ENCODE measurements at places on chromosomes 11 and 22.
A peak's percentile ranks its signal among the peaks of the same experiment; 100 is the strongest.

DNA sequence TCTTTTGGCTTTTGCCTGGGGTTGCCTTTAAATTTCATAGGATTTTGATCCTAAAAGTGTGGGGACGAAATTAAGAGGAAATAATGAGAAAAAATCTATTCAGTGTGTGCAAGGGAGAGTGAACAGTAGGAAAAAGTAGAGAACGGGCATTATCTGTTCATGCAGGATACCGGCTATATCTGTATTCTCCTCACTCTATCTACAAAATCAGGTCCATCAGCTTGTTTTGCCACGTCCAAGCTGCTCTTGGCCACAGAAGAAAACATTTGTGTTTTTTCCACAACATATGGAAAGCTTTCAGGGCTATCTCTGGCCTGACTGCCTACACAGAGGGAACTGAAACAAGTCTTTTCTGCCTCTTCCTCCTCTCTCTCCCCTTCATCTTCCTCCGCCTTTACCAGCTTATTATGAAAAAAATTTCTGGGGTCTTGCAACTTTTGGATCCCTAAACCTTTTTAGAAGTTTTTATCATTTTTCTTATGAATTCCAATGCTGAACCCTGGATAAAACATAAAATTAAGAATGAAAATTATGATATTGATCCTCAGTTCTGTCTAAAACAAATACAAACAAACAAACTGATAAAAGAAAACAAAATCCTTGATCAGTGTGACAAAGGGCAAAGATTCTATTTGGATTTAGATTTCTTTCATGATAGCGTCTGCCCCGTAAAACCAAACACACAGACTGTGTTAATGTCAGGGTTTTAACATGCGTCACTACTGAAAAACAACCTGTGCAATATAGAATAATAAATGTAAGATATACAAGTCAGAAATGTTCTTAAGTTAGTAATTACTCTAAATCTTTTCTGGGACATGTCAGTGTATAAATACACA, 219.7 kb downstream of the CNTN5 start:
- DNase-seq, result no peak

DNA sequence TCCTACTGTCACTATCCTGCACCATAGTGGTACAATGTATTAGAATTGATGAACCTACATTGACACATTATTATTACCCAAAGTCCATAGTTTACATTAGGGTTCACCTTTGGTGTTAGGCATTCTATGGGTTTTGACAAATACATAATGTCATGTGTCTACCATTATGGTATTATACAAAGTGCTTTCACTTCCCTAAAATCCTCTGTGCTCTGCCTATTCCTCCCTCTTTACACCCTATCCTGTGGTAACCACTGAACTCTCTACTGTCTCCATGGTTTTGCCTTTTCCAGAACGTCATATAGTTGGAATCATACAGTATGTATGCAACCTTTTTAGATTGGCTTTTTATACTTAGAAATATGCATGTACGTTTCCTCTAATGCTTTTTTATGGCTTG, 51.5 kb downstream of the CCDC15 start:
- no peak for DNase-seq

GRCh38 chr11:59195586-59195985, 17.1 kb downstream of the MPEG1 start:
- no peak for DNase-seq

GRCh38 chr11:22768281-22768680, 61.3 kb downstream of the SVIP start:
- no peak for DNase-seq

DNA sequence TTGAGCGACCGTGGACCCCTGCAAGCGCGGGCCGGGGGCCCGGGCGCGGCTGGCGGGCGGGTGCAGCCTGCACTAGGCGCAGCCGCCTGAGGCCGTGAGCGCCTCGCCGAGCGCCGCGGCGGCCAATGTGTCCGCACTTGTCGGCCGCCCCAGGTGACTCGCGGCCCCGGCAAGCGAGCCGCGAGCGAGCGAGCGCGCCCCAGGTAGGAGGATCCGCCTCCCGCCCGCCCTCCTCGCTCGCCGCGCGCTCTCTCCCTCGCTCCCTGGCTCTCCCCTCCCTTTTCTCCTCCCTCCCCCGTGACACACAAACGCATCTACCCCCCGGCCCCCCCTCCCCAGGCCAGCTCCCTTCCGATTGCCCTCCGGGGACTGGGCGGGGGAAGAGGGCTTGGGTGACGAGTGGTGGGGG, at the start of gene WNT7B:
TSS of gene WNT7B (minus strand) at position 160 of the 409 bp plus-strand sequence. CDS start 408 bp downstream, outside the sequence.
- DNase-seq, result no peak

DNA sequence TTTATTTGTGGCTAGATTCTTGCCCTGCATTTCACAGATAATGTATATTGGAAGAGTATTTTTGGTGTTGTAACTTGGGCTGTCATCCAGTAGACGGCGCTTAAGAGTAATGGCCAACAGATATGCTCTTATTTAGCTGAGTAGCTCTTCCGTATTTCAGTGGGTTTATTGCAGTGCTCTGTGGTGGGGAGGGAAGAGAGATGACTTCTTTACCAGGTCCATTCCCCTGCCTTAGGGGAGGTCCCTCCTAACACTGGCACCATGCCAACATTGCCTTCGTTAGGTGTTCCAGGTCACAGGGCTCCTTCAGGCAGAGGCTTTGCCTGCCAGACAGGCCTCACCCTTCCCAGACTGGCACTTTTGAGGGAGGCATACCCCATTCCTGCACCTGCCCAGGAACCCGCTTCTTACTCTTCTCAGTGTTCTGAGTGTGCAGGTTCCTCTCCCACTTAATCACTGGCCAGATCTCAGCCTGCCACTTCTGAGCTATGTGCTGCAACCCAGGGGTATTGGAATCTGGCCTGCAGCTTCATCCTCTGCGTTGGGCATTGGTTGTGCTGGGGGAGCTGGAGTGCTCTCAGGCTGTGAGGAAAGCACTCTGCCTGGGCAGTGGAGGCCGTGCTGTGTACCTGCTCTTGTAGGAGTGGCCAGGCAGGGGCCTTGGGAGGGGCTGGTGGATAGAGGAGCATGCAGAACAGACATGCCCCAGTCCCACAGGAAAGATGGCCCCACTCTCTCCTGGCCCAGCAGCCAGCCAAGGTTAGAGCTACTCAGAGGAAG, 29.4 kb upstream of the SLN start:
- peak; percentile 13 for DNase-seq

DNA sequence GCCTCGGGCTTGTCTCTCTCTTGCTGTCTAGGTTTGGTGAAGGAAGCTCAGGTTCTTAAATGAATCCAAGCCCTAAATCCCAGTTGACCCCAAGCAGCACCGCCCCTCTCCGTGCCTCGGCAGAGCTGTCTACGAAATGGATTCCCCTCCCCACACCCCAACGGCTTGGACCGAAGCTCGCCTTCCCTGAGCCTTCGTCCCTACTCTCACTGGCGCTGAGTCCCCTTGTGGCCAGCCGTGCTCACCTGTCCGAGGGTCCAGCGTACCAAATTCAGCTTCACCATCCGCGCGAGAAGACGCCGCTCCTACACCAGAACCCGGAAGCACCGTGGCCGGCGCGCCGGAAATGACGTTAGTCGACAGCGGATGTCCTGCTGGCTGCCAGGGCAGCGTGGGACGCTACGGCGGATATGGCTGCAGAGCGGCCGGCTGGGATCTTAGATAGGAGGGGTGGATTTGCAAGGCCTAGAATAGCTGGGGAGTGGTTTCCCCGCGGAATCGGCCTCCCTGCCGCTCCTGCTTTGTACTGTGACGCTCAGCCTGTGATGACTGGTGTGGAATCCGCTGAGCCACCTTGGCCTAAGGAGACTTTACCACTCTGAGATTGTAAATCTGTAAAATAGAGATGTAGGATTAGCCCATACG, at the start of gene TFIP11:
TSS of gene TFIP11 (minus strand) at position 325 of the 645 bp plus-strand sequence. CDS start 2,201 bp downstream, outside the sequence.
- peak; percentile 86 for DNase-seq

- DNase-seq, result no peak
Observed at GRCh38 chr11:67648140-67648795, 2.3 kb downstream of the ACY3 start.

- DNase-seq, result no peak
Observed at GRCh38 chr11:117950301-117950700, 21.1 kb upstream of the TMPRSS13 start.
